Nucleus accumbens (tissue), 56 donors: ENCODE measurements at places on chromosomes 11 and 22.

DNA sequence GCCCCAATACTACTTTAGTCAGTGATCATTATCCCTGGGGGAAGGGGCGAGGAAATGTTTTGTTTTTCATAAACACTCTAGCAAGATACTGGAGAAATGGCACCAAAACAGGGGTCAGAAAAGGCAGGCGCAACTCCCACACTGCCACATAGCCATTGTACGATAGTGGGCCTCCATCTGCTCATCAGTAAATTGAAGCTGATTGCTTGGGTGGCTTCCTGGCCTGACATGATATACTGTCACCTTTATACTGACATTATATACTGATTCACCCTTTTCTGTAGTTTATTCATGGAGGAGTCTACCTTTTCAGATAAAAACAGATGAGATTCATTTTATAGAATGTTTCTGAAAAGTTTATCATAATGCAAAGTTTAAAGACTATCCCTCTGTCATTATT is 51.6 kb upstream of the CCDC34 start:
- no peak for DNase-seq

GRCh38 chr22:44188986-44189630 is 8.4 kb downstream of the PARVG start:
- no peak for DNase-seq

GRCh38 chr11:128328955-128329551 is 258.3 kb downstream of the ETS1 start:
- DNase-seq: no peak

DNA sequence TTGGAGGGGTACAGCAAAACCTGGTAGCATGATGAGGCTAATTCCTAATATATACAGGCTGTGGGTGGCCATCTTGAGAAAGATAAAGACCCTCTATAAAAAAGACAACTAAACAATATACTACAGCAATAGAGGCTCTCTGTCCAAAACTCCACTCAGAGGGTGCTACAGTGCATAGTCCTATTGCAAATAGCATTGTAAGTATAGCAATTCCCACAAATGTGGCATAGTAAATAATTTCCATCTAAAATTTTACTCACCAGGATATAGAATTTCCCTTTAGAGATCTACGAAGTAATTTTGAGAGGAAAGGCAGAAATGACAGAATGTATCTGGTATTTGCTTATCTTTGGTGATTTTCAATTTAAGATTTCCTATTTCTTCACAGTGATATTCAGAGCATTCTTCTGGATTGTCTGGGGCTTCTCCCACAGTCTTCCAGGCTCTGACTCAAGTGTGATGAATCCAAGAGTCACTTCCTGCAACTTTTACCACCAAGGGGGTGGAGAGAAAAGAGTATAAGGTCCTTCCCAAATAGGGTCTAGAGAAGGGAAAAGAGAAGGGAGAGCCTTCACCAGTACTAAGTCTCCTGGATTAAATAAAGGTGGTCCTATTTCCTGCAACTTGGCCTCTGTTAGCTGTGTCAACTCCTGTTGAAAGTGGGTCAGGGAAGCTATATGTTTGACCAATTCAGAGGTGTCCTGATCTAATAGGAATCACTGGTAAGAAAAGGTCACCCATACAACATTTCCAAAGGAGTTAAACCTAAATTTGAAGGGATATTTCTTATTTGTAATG is 1054.7 kb upstream of the CNTN5 start:
- no peak for DNase-seq

DNA sequence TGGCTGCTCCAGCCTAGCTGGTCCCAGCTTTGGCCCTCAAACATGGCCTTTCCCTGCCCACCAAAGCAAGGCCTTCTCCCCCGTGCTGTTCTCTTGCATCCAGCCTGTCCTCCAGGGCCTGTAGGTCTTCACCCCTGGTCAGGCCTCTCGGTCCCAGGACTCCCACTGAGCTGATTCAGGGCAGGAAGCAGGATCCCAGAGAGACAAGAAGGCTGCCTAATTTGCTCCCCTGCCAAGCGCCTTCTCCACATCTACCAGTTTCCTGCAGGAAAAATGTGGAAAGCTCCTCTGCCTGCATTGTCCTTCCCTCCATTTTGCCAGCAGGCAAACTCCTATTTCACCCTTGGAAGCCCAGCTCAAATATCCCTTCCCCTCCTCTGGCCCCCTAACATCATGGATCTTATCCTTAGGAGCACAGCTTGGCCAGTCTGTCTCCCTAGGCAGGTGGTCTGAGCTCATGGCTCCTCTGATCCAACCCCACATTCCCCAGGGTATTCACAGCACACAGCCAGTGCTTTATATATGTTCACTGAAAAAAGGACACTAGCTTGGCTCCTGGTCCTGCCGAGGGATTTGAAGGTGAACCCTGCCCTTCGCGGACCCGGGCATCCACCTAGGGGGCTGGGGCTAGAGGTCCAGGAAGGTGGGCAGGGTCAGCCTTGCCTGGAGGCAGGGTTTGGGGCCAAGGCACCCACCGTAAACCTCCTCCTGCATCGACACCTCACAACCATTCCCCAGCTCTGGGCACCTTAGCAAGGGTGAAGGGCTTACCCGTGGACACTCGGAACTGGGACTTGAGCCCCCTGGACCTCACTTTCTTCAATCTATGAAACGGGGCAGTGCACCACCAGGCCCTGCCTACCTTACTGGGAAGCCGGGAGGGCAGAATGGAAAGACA is 968 bp downstream of the RHBDD3 start:
- no peak for DNase-seq

- DNase-seq: no peak
Observed at GRCh38 chr11:67309166-67309565, 5.8 kb downstream of the SSH3 start.

DNA sequence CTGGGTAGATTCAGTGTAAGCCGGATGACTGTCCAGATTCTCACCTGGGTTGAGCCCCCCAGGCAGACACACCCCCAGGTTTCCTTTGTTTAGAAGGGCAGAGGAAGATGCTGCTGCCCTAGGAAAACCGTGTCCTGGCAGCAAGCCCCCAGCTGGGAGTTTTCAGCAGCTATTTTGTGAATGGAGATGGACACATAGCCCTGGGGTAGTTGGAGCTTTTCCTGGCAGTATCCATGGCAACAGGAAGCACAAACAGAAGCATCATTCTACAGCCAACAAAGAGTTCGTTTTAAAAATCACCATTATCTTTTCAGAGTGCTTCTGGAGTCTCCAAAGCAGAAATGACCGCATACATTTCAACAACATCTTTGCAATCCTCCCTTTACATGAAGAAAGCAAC is 245.5 kb downstream of the BRD1 start:
- peak; percentile 28 for DNase-seq

DNA sequence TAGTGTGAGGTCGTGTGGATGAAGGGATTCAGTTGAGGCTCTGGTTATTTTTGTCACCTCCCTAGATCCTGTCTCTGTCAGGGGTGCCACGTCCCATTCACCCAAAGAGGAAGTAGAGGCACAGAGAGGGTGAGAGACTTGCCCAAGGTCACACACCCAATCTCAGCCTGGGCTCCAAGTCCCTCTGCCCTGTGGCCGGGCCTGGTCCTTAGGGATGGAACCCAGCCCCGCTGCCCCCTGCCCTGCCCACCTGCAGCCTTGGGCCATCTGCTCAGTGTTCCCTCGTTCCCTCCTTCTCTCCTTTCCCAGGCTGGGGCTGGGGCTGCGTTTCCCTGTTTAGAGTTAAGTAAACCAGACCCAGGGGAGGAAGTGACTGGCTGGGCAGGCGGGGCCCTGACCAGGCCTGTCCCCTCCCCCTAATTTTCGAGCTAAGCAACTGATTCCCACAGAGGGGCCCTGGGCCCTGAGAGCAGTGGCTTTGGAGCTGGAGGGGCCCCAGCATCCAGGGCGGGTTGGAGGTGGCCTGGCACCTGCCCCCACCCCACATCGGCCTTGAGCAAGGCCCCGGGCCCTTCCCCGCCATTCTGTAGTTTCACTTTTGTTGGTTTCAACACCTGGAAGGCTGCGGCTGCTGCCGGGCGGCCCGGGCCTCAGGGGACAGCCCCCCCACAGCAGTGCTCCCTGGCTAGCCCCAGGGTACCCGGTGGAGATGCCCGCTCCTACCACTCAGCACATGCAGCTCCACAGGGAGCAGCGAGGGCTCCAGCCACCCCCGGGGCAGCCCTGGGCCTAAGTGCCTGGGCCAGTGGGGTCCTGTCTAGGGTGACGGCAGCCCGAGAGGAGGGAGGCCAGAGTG is 1.5 kb downstream of the TCIRG1 start:
- no peak for DNase-seq
